ENCODE measurements at places on chromosomes 1 and 21. TPM values are rescaled to one million over a fixed set of nuclear protein-coding genes. Genes with fewer than 3 reads are reported as not detected.
A peak's percentile ranks its signal among the peaks of the same experiment; 100 is the strongest.

GRCh38 chr1:37373413-37373812, 101.0 kb upstream of the ZC3H12A start:
- H3K27me3 ChIP-seq = peaks cover 33% of the 10 kb centered on the region
- H3K36me3 ChIP-seq = no peaks in the 10 kb centered on the region
- no peak overlapping the region for H3K4me3 ChIP-seq
- no peak overlapping the region for H3K27ac ChIP-seq
- DNase-seq = no peak

GRCh38 chr1:204296431-204296988, 63.2 kb downstream of the PLEKHA6 start:
- no peak overlapping the region for H3K4me3 ChIP-seq
- H3K36me3 ChIP-seq = no peaks in the 10 kb centered on the region
- H3K4me1 ChIP-seq = peaks cover 24% of the 10 kb centered on the region
- no peak overlapping the region for H3K27ac ChIP-seq
- DNase-seq = peak; percentile 39

The CLDN17 gene
- not detected for total RNA-seq

DNA sequence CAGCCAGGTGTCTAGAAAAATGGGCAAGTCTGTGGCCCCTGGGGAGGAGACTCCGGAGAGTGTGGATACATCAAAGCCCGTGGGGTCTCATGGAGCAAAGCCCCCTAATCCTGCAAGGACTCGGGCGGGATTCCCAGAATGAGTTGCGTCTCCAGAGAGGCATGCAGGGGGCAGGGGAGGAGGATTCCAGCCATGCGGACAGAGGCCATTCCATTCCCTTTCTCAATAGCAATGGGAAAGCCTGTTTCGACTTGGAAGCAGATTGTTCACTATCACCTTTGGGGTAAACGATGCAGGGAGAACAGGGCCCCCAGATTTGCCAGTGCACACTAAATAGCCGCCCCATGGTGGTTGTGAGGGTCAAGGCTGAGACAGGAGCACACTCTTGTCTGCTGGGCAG, 15.4 kb upstream of the PRDM15 start:
- H3K4me3 ChIP-seq = no peak overlapping the region
- H3K36me3 ChIP-seq = no peaks in the 10 kb centered on the region
- no peaks in the 10 kb centered on the region for H3K27me3 ChIP-seq
- H3K27ac ChIP-seq = no peak overlapping the region
- DNase-seq = no peak

The SYT14 gene
- 10.6 TPM for total RNA-seq

The PAQR6 gene
- 6.5 TPM for total RNA-seq

- H3K27me3 ChIP-seq = no peaks in the 10 kb centered on the region
- DNase-seq = no peak
- H3K4me1 ChIP-seq = peaks cover 18% of the 10 kb centered on the region
- H3K27ac ChIP-seq = peak overlapping the region; percentile 57
- H3K36me3 ChIP-seq = no peaks in the 10 kb centered on the region
These were observed 100.4 kb upstream of the TMEM51 start for GRCh38 chr1:15053153-15053552.

DNA sequence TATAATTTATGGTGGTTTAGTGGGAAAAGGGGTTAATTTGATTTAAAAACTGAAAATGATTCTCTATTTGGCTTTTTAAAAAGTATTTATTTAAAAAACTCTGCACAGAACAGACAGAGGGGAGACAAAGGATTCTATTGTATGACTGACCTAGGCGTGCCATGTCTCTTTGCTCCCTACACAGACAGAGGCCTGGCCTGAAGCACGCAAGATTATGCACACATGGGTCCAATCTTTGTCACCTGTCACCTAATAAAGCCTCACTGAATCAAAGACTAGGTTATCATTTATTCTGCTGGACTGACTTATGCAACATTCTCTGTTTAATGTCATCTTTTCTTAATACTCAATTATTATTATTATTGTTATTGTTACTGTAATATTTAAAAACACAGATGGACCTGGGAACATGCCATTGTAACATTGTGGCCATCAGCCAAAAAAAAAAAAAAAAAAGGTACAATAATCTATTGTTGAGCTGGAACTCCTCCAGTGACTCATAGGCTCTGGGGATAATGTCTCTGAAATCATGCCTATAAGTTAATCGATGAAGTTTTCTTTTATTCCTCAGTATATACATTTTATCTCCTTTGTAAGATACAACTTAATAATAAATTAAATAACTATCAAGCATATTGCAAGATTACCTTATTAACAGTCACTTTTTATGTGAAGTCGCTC, 112.1 kb downstream of the RUNX1 start:
- H3K36me3 ChIP-seq = no peaks in the 10 kb centered on the region
- H3K27me3 ChIP-seq = no peaks in the 10 kb centered on the region
- DNase-seq = no peak
- H3K4me3 ChIP-seq = no peak overlapping the region
- peaks cover 5% of the 10 kb centered on the region for H3K4me1 ChIP-seq
- no peak overlapping the region for H3K27ac ChIP-seq

GRCh38 chr1:7388141-7388487, 383.0 kb upstream of the VAMP3 start:
- no peaks in the 10 kb centered on the region for H3K27me3 ChIP-seq
- no peak for DNase-seq
- H3K4me1 ChIP-seq = peaks cover 25% of the 10 kb centered on the region
- no peak overlapping the region for H3K4me3 ChIP-seq

DNA sequence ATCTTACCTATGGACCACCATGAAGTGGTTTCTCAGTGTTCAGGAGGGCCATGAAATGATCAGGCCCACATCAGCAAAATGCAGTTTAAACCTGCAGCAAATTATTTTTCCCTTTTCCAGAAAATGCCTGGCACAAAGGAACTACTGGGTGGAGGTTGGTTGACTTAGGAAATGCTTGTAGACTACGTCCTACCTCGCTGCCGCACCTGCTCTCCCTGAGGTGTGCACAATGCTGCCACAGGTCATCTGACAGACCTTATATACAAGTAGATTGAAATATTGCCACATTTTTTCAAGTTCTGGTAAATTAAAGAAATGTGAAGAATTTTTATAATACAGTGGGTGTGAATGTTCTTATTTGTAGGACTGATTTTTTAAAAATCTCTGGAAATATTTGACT, 166.7 kb upstream of the PDE4B start:
- DNase-seq = no peak
- H3K36me3 ChIP-seq = no peaks in the 10 kb centered on the region
- no peaks in the 10 kb centered on the region for H3K27me3 ChIP-seq
- H3K4me3 ChIP-seq = no peak overlapping the region
- H3K4me1 ChIP-seq = no peaks in the 10 kb centered on the region

- 0 out of 2 replicates have a peak, but pooled peaks cover 2% of the 10 kb centered on the region for H3K4me1 ChIP-seq
- H3K4me3 ChIP-seq = no peak overlapping the region
- DNase-seq = no peak
- no peak overlapping the region for H3K27ac ChIP-seq
- no peaks in the 10 kb centered on the region for H3K36me3 ChIP-seq
These were observed 168.8 kb downstream of the EIF4G3 start for GRCh38 chr1:21007876-21008275.

DNA sequence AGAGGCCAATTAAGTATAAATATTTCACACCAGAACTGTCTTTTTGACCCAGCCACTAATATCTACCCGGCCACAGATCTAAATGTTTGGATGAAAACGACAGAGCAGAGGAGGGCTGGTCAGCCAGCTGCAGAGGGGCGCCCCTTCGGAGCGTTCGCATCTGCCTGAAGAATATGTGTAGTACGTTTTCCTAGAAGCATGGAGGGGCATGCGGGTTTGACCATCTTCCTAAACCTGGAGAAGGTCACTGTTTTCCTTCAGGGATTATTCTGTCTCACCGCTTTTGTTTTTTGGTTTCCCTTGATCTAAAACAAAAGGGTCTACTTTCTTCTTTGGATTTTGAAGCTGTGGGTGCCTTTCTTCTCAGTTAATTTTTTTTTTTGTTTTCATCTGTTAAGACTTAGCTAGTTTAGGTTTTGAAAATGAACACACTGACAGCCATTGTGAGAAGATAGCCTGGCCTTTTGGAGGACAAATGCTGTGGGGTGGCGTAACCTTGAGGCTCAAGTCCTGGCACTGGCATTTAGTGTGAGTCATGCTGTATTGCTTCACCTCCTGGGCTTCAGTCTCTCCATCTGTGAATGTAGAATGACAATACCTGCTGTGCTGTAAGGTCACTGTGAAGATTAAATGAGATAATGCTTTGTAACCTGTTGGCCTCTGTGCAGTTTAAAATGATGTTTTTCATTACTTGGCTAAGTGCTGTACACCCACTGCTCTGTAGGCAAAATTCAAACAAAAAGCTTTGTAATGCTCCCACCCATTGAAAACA, 74.1 kb upstream of the IRF2BP2 start:
- H3K27me3 ChIP-seq = no peaks in the 10 kb centered on the region
- peak overlapping the region; percentile 55 for H3K27ac ChIP-seq
- no peak for DNase-seq
- no peak overlapping the region for H3K4me3 ChIP-seq

The RCOR3 gene
- total RNA-seq = 28.3 TPM

Data from WTC11 (cell line).